Esophagus squamous epithelium (tissue), 5 donors: ENCODE measurements at places on chromosomes 3 and 15.

GRCh38 chr15:62404194-62404985, 239.3 kb upstream of the C2CD4B start:
- H3K4me1 ChIP-seq: peaks cover 6% of the 10 kb centered on the region
- H3K27me3 ChIP-seq: no peaks in the 10 kb centered on the region
- no peak for DNase-seq
- no peaks in the 10 kb centered on the region for H3K36me3 ChIP-seq
- H3K27ac ChIP-seq: peak overlapping the region; percentile 50

DNA sequence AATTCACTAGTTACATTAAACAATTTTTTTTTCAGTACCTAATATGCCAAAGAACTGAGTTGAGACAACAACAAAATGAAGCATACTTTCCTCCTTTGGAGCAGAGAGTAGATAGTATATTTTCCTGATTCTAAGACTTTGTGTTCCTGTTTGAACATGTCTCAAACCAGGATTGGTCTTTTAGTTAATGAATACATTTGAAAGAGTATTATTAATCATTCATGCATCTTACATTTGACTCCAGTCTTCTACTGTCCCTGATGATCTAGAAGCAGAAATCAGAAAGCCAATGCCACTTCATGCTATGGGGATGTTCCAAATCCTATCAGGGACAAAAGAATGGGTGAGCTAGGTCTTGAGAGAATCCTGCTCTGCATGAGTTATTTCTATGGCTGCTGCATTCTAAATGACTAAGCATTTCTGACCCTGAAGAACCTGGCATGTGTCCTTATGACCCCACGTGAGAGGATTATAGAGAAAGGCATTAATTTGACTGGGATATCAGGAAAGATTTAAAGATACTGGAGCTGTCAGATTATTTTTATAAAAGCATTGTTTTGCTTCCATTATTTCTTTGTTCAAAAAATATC, 32.9 kb upstream of the MBNL1 start:
- peaks cover 10% of the 10 kb centered on the region for H3K4me1 ChIP-seq
- no peak for DNase-seq
- H3K27me3 ChIP-seq: no peaks in the 10 kb centered on the region
- H3K4me3 ChIP-seq: no peak overlapping the region

DNA sequence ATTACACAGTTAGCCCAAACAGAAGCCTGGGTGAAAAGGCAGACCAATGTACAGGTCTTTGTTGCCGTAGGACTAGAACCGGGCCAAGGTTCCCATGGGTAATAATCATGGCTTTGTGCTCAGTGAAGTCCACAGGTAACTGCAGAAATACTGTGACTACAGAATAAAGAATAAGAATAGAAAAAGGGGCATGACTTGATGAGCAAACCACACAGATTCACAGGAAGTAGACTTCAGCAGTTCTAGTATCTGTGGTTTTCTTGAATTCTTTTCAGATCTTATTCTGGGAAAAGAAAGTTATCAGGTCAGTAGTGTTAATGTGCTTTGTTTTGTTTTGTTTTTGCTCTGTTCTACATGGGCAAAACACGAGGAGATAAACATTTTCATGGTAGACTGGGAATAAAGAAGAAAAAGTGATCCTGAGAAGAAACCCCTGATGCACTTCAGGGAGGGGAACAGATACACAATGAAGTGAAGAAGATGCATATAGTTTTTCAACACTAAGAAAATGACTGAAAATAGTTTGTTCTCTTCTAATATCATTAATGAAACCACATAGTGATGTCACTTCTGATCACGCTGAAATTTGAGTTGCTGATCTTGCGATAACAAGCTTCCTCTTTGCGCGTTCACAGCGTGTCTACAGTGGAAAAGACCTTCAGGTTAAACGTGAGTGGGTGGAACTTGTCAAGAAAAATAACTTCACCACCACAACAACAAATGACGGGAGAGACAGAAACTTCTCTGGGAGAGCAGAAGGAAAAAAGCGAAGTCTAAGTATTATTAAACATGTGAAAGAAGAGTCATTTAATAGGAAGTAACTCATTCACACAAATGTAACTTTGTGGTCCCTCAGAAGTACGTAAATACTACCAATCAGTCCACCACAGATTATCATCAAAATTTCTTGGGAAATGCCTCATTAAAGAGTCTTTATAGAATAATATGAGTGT, 315.8 kb upstream of the SATB1 start:
- no peaks in the 10 kb centered on the region for H3K27me3 ChIP-seq
- no peak overlapping the region for H3K27ac ChIP-seq
- no peak for DNase-seq
- H3K36me3 ChIP-seq: no peaks in the 10 kb centered on the region

DNA sequence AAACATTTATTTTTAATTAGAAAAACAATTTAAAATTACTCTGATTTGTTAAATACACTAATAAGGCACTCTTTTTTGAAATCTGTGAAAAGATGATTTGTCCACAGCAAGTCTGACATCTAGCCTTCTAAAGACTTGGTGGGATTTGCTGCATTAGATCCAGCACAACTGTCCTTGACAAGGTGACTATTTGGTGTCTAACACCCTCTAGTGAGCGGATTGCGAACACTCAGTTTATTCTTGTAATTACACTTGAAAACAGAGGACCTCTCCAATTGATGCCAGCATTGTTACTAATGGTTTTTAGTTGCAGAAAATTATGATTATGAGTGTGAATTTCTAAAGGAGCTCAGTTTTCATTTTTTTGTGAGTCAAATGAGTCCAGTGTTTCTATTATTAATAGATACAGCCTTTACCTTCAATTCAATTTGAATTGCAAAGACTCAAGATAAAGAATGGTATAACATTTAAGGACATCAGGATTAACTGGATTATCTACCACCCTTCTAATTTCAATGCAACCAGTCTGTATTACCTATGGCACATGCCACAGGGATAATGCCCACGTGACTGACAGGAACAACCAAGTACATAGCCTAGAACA, 29.7 kb upstream of the STRIT1 start:
- H3K4me1 ChIP-seq: no peaks in the 10 kb centered on the region
- no peaks in the 10 kb centered on the region for H3K27me3 ChIP-seq
- H3K4me3 ChIP-seq: no peak overlapping the region
- no peaks in the 10 kb centered on the region for H3K36me3 ChIP-seq
- H3K27ac ChIP-seq: no peak overlapping the region

DNA sequence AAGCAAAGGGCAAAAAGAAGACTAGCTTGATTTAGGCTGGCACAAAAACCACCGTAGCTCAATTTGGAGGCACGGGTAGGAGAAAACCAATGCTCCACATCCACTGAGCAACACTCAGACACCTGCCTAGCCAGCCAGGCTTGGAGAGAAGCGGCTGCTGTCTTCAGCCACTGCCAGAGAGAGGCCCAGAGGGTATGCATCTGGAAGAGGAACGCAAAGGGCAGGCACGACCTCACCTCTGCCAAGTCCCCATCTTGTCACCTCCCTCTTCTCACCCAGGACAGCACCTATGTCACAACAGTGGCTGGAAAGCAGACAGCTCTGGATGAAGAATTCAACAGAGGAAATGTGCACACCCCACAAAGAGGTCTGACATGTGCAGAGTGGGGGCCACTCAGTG, 93.5 kb downstream of the ADAMTS17 start:
- DNase-seq: no peak
- H3K4me3 ChIP-seq: no peak overlapping the region
- peak overlapping the region; percentile 59 for H3K27ac ChIP-seq
- H3K27me3 ChIP-seq: no peaks in the 10 kb centered on the region
- no peaks in the 10 kb centered on the region for H3K36me3 ChIP-seq
- no peaks in the 10 kb centered on the region for H3K4me1 ChIP-seq

- no peak overlapping the region for H3K4me3 ChIP-seq
- H3K36me3 ChIP-seq: peaks cover 34% of the 10 kb centered on the region
- no peak for DNase-seq
- no peak overlapping the region for H3K27ac ChIP-seq
- H3K4me1 ChIP-seq: no peaks in the 10 kb centered on the region
These were observed 44.8 kb downstream of the TMEM39A start for GRCh38 chr3:119418641-119419040.
